Upper lobe of right lung (tissue), 1 donor: ENCODE measurements at places on chromosomes 1 and 21.

- DNase-seq, result no peak
Observed at GRCh38 chr1:192260076-192260475, 56.7 kb upstream of the RGS21 start.

GRCh38 chr21:44975720-44976555 lies 36.1 kb downstream of the SLX9 start:
- no peak for DNase-seq

DNA sequence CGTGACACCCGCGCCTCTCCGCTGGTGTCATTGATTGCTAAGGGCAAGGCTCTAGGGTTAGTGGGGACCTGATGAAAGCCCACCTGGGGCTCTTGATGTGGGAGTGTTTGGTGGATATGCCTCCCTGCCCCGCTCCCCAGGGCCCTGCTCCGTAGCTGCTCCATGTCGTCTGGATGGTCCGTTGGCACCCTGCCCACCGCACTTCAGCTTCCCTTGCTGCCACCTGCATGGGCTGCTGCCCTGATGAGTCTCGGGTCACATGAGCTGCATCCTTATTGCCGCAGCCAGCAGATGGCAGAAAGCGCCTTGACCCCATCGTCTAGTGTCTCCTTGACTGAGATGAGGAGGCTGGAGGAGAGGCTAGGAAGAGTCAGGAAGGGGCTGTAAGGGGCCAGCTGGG lies 439.4 kb downstream of the CAMTA1 start:
- no peak for DNase-seq

- no peak for DNase-seq
Observed at GRCh38 chr1:65764052-65764451, 28.6 kb upstream of the PDE4B start.

GRCh38 chr21:28754127-28754611 lies 238.5 kb downstream of the LTN1 start:
- no peak for DNase-seq

GRCh38 chr21:40339050-40339449 lies 471.8 kb downstream of the PCP4 start:
- DNase-seq, result no peak

- peak; percentile 85 for DNase-seq
Observed at GRCh38 chr1:13699936-13700520, at the start of gene PRDM2. Gene PRDM2 (plus strand): TSS chr1:13700188. CDS start chr1:13715606, 15,418 bp downstream.

DNA sequence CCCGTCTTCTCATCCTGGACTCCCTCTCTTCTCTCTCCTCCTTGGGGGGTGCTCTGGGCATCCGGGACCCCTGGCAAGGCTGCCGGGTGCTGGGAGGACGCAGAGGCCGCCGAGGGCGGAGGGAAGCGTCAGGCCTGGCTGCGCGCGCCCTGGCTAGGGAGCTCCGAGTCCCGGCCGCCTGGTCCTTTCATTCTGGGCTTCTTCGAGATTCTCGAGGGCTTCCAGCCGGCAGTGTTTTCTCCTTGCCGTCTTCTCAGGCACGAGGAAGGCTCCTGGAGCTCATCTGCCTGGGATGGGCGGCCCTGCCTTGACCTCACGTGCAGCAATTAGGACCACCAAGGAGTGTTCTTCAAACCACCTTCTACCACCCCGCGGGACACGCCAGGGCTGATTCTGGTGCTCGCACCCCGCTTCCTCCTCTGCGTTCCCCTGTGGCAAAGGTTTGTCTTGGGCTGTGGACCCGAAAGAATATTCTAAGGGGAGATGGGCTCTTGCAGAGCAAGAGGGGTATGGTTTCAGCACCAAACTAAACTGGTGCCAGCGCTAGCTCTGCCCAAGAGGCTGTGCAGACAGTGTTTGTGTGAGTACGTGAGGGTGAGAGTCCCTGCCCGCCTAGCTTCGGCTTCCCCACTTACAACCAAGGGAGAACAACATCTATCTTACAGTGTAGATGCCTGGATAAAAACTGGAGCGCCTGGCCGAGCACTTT lies 36.5 kb downstream of the PIK3CD start:
- DNase-seq, result peak; percentile 70
